ENCODE measurements at places on chromosomes 11 and 22.

- no peak for DNase-seq
Observed at GRCh38 chr11:108943853-108944252, 279.0 kb downstream of the DDX10 start.

- DNase-seq, result no peak
Observed at GRCh38 chr22:24106385-24107381, 74.6 kb upstream of the SUSD2 start.

DNA sequence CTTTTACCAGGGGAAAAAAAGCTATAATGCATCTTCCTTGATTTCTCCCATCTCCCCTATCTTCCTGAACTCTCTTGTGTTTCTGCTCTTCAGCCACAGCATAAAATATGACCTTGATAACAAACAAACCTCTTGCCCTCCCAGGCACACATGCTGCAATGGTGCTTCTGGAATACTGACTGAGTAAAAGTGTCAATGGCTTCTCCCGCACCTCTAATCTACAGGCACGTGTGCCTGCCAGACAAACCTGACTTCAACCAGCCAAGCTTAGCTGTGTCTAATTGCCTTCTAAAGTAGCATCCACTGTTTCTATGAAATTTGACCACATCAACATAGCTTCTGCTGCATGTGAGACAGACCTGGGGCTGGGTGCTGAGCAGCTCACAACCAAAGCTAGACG lies 12.7 kb downstream of the OPCML start:
- no peak for DNase-seq

GRCh38 chr22:41237707-41238569 lies 2.8 kb downstream of the CHADL start:
- peak; percentile 56 for DNase-seq

DNA sequence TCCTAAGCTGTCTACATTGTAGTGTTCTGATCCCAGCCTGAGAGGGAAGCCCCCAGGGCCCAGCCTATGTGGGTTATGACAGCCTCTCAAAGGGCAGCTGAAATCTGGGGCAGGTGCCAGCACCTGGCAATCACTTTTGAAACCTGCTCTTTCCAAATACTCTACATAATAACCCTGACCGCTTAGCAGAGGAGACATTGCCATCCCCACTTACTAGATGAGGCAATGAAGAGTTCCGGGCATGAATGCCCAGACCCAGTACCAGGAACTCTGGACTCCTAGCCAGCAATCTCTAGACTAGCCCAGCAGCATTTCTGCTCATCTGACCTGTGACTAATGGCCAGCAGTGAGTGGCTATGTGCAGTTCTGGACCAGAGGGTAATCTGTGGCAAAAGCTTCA lies 412.4 kb upstream of the CADM1 start:
- no peak for DNase-seq

DNA sequence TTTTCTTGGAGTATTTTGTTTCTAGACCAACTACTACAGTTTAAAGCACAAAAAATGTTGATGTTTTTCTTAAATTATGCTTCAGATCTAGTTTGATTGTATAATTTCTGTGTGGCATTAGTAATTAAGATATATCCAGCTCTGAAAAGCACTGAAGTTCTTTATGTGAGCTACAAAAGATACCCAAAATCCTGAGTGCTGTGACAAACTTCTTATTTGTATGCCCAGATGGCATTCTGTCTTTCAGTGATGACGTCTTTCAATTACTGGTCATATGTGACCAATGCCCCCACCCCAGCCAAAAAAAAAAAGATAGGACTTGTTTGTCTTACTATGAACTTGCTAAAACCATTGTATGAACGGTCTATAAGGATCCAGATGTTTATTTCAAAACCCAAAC lies 51.3 kb downstream of the BIRC2 start:
- DNase-seq, result no peak

GRCh38 chr11:14860511-14860910 lies 31.5 kb downstream of the CYP2R1 start:
- no peak for DNase-seq

DNA sequence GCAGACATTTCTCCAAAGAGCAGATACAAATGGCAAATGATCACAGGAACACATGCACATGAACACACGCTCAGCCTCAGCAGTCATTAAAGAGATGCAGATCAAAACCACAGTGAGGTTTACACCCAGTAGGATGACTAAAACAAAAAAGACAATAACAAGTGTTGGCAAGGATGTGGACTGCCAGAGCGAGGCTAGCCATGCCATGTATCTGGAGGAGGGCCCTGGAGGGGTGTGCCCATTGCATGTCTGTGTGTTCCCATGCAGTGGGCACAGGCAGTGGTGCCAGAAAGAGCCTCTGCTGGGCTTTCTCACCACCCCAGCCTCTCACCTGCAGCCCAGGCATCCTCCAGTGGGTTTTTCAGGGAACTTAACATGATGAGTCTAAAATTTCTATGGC lies 54.2 kb upstream of the KCNQ1OT1 start:
- DNase-seq, result no peak

GRCh38 chr11:127037001-127037400 lies 36.4 kb upstream of the KIRREL3 start:
- DNase-seq, result no peak
